ENCODE measurements at places on chromosomes 3 and 15. TPM values are rescaled to one million over a fixed set of nuclear protein-coding genes. Genes with fewer than 3 reads are reported as not detected.

MNS1 gene
- total RNA-seq, result 0.44 TPM

LEKR1 gene
- total RNA-seq, result not detected

MEIS2 gene
- total RNA-seq, result not detected

HTR3E gene
- total RNA-seq, result not detected

PLA2G4D gene
- not detected for total RNA-seq

DNA sequence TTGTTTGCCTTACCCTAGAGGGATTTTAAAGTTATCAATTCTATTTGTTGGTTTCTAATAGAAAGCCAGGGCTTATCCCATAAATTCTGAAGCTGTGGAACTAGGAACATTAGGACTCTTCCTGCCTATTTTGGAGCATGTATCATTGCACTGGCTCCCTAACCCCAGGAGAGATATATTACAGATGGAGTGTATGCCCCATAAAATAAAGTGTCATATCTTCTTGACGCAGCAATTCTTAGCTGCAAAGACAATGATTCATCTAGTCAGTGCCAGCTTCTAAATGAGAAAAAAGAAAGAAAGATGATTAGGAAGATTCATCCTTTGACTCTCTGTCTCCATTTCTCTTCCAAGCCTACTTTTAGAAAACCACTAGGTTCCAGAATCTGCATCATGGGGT, 74.8 kb upstream of the MAGI1 start:
- H3K4me1 ChIP-seq, result no peaks in the 10 kb centered on the region
- H3K27me3 ChIP-seq, result no peaks in the 10 kb centered on the region
- H3K36me3 ChIP-seq, result no peaks in the 10 kb centered on the region
- no peak overlapping the region for H3K27ac ChIP-seq
- no peak for DNase-seq

DNA sequence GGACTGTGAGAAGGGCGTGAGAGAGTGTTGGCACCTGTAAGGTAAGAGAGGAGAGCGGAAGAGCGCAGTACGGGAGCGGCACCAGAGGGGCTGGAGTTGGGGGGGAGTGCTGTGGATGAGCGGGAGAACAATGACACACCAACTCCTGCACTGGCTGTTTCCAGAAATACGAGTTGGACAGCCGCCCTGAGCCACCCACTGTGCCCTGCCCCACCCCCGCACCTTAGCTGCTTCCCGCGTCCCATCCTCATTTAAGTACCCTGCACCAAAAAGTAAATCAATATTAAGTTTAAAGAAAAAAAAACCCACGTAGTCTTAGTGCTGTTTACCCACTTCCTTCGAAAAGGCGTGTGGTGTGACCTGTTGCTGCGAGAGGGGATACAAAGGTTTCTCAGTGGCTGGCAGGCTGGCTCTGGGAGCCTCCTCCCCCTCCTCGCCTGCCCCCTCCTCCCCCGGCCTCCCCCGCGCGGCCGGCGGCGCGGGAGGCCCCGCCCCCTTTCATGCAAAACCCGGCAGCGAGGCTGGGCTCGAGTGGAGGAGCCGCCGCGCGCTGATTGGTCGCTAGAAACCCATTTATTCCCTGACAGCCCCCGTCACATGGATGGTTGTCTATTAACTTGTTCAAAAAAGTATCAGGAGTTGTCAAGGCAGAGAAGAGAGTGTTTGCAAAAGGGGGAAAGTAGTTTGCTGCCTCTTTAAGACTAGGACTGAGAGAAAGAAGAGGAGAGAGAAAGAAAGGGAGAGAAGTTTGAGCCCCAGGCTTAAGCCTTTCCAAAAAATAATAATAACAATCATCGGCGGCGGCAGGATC, at the start of gene SOX2:
TSS of gene SOX2 (plus strand) at position 601 of the 811 bp plus-strand sequence. CDS start 436 bp downstream, outside the sequence.
- peaks cover 62% of the 10 kb centered on the region for H3K27me3 ChIP-seq
- no peaks in the 10 kb centered on the region for H3K36me3 ChIP-seq
- peak within 1 kb of the TSS; percentile 58 for H3K27ac ChIP-seq
- H3K4me3 ChIP-seq, result no peak within 1 kb of the TSS
- no peak for DNase-seq
- peaks cover 9% of the 10 kb centered on the region for H3K4me1 ChIP-seq

- peaks cover under 1% of the 10 kb centered on the region for H3K4me1 ChIP-seq
- peaks cover 79% of the 10 kb centered on the region for H3K36me3 ChIP-seq
- H3K4me3 ChIP-seq, result no peak overlapping the region
- peak overlapping the region; percentile 62 for H3K27ac ChIP-seq
- H3K27me3 ChIP-seq, result no peaks in the 10 kb centered on the region
Measured at GRCh38 chr3:5213574-5213966, 26.1 kb downstream of the EDEM1 start.

- H3K4me1 ChIP-seq, result no peaks in the 10 kb centered on the region
- no peaks in the 10 kb centered on the region for H3K27me3 ChIP-seq
- DNase-seq, result no peak
- H3K4me3 ChIP-seq, result no peak overlapping the region
Measured at GRCh38 chr3:36257158-36257852, 123.0 kb upstream of the STAC start.

DNA sequence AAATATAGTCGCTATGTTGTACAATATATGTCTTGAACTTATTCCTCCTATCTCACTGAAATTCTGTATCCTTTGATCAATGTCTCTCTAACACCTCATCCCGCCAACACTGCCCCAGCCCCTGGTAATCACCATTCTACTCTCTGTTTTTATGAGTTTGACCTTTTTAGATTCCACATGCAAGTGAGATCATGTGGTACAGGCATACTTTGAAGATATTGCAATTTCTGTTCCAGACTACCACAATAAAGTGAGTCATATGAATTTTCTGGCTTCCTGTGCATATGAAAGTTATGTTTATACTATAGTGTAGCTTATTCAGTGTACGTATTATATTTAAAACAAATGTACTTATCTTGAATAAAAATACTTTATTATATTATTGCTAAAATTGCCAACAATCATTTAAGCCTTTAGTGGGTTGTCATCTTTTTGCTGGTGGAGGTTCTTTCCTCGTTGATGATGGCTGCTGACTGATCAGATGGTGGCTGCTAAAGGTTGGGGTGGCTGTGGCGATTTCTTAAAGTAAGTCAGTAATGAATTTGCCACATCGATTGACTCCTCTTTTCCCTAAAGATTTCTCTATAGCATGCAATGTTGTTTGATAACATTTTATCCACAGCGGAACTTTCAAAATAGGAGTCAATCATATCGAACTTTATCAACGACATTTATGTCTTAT, 257.2 kb downstream of the NFKBIZ start:
- peaks cover 2% of the 10 kb centered on the region for H3K27me3 ChIP-seq
- peaks cover 12% of the 10 kb centered on the region for H3K4me1 ChIP-seq
- peak overlapping the region; percentile 5 for H3K4me3 ChIP-seq
- DNase-seq, result no peak
- H3K36me3 ChIP-seq, result peaks cover 9% of the 10 kb centered on the region
- H3K27ac ChIP-seq, result peak overlapping the region; percentile 30

GRCh38 chr3:114994554-114995341, 152.3 kb downstream of the ZBTB20 start:
- no peak for DNase-seq
- no peak overlapping the region for H3K27ac ChIP-seq
- H3K27me3 ChIP-seq, result no peaks in the 10 kb centered on the region

DNA sequence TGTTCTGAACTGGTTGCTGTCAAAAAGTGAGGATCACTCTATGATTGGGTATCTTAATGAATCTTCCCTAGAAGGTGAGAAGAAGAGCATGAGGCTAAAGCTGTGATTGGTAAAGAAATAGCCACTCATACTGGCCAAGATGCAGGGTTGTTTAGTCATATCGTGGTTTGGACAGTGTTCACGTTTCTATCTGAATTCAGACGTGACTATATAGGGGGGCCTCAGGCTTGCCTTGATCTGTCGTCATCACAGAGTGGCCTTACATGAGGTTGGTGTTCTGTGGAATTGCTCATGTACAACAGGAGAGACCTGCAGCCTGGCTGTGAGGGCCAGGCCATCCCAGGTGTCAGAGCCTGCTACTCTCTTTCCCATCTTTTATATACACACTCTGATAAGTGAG, 12.4 kb downstream of the RTP2 start:
- no peak overlapping the region for H3K27ac ChIP-seq
- no peak overlapping the region for H3K4me3 ChIP-seq
- no peaks in the 10 kb centered on the region for H3K36me3 ChIP-seq
- no peak for DNase-seq
- H3K27me3 ChIP-seq, result peaks cover 35% of the 10 kb centered on the region

- H3K36me3 ChIP-seq, result no peaks in the 10 kb centered on the region
- no peak overlapping the region for H3K4me3 ChIP-seq
- H3K27me3 ChIP-seq, result peaks cover 3% of the 10 kb centered on the region
- no peaks in the 10 kb centered on the region for H3K4me1 ChIP-seq
- no peak for DNase-seq
- H3K27ac ChIP-seq, result no peak overlapping the region
Measured at GRCh38 chr3:17266846-17267245, 382.1 kb downstream of the PLCL2 start.

DNA sequence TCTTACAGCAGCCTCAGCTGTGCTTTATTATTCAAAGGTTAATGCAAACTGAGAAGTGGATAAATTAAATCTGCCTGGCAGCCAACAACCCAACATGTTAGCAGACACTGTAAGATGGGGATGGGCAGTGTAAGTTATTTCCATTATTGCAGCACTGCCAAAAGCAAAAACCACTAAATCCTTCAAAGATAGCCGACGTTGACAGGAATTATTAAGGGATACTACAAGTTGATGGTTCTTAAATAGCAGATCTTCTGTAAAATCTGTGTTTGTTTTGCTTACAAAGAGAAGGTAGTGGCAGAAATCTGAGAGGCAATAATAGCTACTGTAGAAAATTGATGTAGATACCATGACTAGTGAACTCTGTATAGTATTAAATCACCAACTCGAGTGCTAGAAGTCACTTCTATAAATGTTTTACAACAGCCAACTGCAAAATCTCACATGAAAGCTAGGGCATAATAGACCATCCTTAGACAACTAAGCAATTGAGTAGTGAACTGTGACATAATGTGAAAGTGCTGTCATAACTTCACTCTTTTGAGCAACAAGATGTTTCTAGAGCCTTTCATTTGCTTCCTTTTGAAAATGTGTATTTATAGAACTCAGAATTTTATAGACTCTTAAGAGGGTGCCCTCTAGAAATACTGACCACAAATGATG, 278.6 kb downstream of the UBE2E2 start:
- H3K4me3 ChIP-seq, result no peak overlapping the region
- H3K27me3 ChIP-seq, result no peaks in the 10 kb centered on the region
- H3K36me3 ChIP-seq, result no peaks in the 10 kb centered on the region
- no peaks in the 10 kb centered on the region for H3K4me1 ChIP-seq

GRCh38 chr3:112874725-112875124, 28.1 kb upstream of the CD200R1L start:
- no peaks in the 10 kb centered on the region for H3K36me3 ChIP-seq
- no peak overlapping the region for H3K4me3 ChIP-seq
- no peaks in the 10 kb centered on the region for H3K4me1 ChIP-seq
- H3K27me3 ChIP-seq, result peaks cover 3% of the 10 kb centered on the region

DNA sequence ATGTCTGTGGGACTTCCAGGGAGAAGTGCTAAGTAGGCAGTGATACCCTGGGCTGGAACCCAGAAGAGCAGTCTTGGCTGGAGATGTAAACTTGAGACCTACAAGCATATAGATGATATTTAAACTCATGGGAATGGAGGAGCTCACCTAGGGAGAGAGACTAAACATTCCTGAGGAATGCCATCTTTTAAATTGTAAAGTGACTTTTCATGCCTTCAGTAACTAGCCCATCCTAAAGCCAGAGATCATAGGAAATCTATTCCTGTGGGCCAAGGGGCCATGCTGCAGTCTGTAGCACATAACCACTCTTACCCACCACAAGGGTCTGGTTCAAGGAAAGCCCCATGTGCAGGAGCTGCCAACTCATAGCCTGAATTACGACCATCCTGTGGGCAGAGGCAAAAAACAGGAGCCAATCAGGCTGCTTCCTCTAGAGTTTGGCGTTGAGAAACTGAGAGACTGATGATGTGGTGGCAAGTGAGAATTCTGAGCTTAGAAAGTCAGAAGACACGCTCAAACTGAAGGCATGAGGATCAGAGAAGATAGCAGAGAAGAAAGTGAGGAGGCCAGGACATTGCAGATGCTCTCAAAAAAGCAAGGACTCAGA, 37.5 kb downstream of the CTDSPL start:
- no peak overlapping the region for H3K4me3 ChIP-seq
- H3K36me3 ChIP-seq, result peaks cover 1% of the 10 kb centered on the region
- no peak for DNase-seq
- H3K27ac ChIP-seq, result no peak overlapping the region
- H3K27me3 ChIP-seq, result peaks cover 9% of the 10 kb centered on the region

DNA sequence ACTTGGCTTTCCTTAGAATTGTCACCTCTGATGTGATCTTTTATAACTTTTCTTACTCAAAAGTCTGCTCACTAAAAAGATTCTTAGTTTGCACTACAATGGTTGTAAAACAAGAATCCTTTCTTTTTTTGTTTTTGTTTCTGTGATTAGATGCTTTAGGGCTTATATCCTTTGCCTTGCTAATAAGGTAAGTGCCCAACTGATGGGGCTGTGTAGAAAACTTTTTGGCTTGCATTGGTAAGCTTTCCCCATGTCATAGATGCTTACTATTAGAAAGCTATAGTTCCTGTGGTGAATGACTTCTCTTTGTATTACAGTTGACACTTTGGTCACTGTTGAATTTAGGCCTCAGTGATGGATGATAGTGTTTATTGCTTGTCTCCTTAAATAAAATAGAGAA, 5.1 kb downstream of the ABHD5 start:
- no peaks in the 10 kb centered on the region for H3K27me3 ChIP-seq
- no peak overlapping the region for H3K27ac ChIP-seq
- peaks cover 56% of the 10 kb centered on the region for H3K4me1 ChIP-seq
- no peak for DNase-seq
- H3K36me3 ChIP-seq, result peaks cover 15% of the 10 kb centered on the region
- no peak overlapping the region for H3K4me3 ChIP-seq

DNA sequence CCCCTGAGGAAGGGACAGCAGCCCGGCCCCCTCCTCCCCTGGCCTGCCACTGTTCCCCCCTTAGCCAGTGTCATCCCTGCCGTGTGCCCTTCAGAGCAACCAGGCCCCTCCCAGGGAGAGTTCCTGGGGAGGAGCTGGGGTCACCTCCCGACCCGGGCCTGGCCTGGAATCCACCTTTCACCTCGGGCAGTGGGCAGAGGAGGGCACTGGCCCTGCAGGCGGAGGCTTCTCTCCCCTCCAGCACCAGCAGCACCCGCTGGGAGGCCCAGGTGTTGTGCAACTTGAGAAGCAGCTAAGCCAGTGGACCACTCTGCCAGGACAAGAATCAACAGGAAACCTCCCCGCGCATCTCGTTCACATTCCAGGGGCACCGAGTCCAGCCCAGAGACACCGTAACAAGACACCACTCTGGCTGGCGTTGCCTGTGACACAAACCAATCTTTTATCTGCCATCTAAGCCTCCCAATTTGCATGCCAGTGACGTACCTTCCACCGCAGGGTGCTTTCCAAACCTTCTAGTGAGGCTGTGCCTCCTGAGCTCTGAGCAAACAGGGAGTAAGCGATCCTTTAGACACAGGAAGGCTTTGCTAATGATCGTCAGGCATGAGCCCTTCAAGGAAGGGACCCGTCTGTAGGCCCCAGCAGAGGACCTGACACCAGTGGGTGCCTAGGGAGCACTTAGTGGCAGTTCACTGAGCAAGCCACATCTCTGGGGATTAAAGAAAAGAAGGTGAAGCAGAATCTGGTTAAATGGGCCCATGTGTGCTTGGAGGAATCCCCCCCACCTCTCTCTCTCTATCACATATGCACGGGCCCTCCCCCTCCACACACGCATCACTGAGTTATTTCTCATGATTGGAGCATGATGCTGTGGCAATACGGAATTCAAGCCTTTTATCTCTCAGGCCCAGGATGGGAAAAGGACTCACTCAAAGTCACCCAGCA, 98.9 kb upstream of the TLE3 start:
- H3K27me3 ChIP-seq, result peaks cover 4% of the 10 kb centered on the region
- H3K4me1 ChIP-seq, result no peaks in the 10 kb centered on the region
- H3K36me3 ChIP-seq, result no peaks in the 10 kb centered on the region
- DNase-seq, result peak; percentile 4
- H3K27ac ChIP-seq, result no peak overlapping the region

Data from activated T-helper 1 cell treated with anti-CD3 and anti-CD28 coated beads, Interleukin-12 subunit alpha, Interleukin-12 subunit beta, Interleukin-2, Interleukin-4 antibody, amounts not matched to agents 30 ng/mL and 10 ng/mL and 1 ng/mL, durations not matched to agents 14 hours and 24 hours and 36 hours (primary cell).